ENCODE measurements at places on chromosomes 7 and 10. TPM values are rescaled to one million over a fixed set of nuclear protein-coding genes. Genes with fewer than 3 reads are reported as not detected.

DNA sequence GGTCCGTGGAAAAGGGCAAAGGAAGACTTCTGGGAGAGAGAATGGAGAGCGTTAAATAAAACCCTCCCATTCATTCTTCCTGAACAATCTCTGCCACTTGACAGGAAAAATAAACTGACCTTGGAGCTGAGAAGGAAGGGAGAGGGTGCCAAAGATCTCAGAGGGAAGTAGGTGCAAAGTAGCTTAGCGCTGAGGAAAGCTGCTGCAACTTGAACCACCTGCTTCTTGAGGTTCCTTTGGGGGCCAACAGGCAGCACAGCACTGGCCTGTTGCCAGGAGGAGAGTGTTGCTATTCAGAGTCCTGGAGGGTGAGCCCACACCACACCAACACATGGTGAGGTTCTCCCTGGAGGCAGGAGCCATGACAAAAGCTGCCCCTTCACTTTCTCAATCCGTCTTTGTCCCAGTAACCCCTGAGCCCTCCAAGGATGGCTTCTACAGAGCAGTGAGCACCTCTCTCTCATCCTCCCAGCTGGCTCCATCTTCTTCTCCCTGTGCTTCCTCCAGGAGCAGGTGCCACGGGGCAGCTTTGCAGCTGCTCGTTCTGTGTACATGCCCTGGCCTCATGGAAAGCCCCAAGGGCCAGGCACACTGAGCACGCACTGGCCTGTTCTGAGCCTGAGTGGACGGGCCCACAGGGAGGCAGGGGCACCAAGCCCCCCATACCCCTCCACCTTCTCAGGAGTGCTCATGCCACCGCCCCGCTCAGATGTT lies 101.3 kb downstream of the STRA8 start:
- H3K27me3 ChIP-seq = no peaks in the 10 kb centered on the region
- DNase-seq = no peak
- H3K4me1 ChIP-seq = no peaks in the 10 kb centered on the region

- H3K27me3 ChIP-seq = no peaks in the 10 kb centered on the region
- no peak overlapping the region for H3K4me3 ChIP-seq
- no peaks in the 10 kb centered on the region for H3K4me1 ChIP-seq
These were observed 40.8 kb downstream of the EPDR1 start for GRCh38 chr7:37961251-37961650.

GRCh38 chr10:75542906-75543305 lies 111.5 kb downstream of the LRMDA start:
- DNase-seq = no peak
- H3K27me3 ChIP-seq = peaks cover 10% of the 10 kb centered on the region
- H3K27ac ChIP-seq = no peak overlapping the region
- H3K36me3 ChIP-seq = no peaks in the 10 kb centered on the region

- no peaks in the 10 kb centered on the region for H3K36me3 ChIP-seq
- no peaks in the 10 kb centered on the region for H3K4me1 ChIP-seq
- H3K27me3 ChIP-seq = no peaks in the 10 kb centered on the region
- no peak for DNase-seq
These were observed 751.8 kb upstream of the IGFBP3 start for GRCh38 chr7:46672861-46673260.

GRCh38 chr10:113693348-113693747 lies 13.6 kb downstream of the CASP7 start:
- H3K27me3 ChIP-seq = no peaks in the 10 kb centered on the region
- DNase-seq = no peak
- H3K36me3 ChIP-seq = peaks cover 50% of the 10 kb centered on the region
- H3K4me1 ChIP-seq = peaks cover 21% of the 10 kb centered on the region

DNA sequence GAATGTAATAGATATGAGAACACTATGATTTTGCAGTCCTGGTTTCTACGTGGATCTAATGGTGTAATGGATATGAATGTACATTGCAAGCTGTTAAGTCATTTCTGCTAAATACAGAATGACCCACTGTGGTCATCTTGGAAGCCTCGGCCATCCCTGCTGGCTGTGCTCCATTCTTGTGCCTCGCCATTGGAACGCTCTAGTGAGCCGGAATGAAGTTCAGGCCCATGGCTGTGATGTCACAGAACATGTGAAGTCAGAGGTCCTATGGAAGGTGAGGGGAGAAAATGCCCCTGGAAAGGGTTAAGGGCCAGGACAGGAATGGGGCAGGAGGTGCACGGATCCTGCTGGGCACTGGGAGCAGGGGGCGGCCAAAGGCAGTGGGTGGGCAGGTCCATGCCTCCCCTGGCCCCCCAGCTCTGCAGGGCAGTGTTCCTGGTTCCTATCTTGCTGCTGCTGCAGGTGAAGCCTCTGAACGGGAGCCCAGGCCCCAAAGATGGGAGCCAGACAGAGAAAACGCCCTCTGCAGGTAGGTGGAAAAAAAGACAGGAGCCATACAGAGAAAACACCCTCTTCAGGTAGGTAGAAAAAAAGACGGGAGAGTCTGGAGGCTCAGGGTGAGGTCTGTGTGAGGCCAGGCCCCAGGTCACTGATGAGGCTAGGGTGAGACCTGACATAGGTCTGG lies at the start of gene LLCFC1:
Gene LLCFC1 (plus strand): TSS at position 259 of the 685 bp plus-strand sequence. CDS start 138 bp downstream, at position 397.
- H3K27me3 ChIP-seq = peaks cover 3% of the 10 kb centered on the region
- H3K36me3 ChIP-seq = no peaks in the 10 kb centered on the region
- H3K27ac ChIP-seq = no peak within 1 kb of the TSS
- DNase-seq = peak; percentile 17
- no peaks in the 10 kb centered on the region for H3K4me1 ChIP-seq

DNA sequence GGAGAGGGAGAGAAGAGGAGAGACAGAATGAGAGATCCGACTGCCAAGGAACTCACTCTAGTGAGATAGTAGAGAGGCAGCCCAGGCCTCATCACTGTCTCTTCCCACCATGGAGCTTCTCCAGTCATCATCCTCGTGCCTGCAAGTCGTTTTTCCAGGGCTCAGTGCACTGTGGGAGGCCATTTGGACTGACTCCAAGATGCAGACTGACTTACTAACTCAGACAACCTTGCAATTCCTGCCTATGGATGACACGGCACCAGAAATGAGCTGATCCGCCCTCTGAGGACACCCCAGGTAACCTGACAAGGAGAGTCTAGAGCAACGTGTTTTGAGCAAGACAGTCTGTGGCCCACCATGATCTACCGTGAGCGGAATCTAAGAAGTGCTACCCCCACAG lies 154.9 kb downstream of the GLI3 start:
- H3K4me1 ChIP-seq = no peaks in the 10 kb centered on the region
- no peaks in the 10 kb centered on the region for H3K36me3 ChIP-seq
- H3K4me3 ChIP-seq = no peak overlapping the region
- H3K27ac ChIP-seq = no peak overlapping the region

- no peak overlapping the region for H3K27ac ChIP-seq
- H3K4me3 ChIP-seq = no peak overlapping the region
- peak; percentile 41 for DNase-seq
- peaks cover 14% of the 10 kb centered on the region for H3K4me1 ChIP-seq
These were observed 19.5 kb downstream of the EN2 start for GRCh38 chr7:155477476-155477875.

- no peak overlapping the region for H3K4me3 ChIP-seq
- H3K4me1 ChIP-seq = no peaks in the 10 kb centered on the region
- no peak for DNase-seq
These were observed 375.8 kb downstream of the MDFIC start for GRCh38 chr7:115297656-115298055.

- no peak overlapping the region for H3K27ac ChIP-seq
- H3K36me3 ChIP-seq = no peaks in the 10 kb centered on the region
- H3K4me3 ChIP-seq = no peak overlapping the region
- peaks cover 3% of the 10 kb centered on the region for H3K27me3 ChIP-seq
- no peaks in the 10 kb centered on the region for H3K4me1 ChIP-seq
These were observed 34.2 kb upstream of the TCF7L2 start for GRCh38 chr10:112915590-112916572.

DNA sequence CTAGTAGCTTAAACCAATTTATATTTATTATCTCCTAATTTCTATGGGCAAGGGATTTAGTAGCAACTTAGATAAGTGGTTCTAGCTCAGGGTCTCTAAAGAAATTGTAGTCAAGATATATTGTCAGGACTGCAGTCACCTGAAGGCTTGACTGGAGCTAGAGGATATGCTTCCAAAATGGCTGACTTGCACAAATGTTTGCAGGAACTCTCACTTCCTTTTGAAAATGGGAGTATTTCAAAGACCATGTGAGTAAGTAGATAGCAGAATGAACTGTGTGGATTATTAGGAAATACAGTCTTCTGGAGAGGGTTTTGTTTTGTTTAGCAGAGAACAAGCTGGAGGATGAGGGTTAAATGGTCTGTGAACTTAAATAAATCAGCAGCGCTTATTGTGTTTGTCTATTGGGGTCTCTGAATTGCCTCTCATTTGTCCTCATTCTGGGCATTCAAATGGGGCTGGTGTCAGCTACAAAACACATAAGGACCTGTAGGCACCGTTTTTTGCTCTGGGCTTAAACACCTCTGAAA lies 524.6 kb downstream of the LRMDA start:
- no peak overlapping the region for H3K4me3 ChIP-seq
- H3K27ac ChIP-seq = no peak overlapping the region
- no peaks in the 10 kb centered on the region for H3K27me3 ChIP-seq
- no peaks in the 10 kb centered on the region for H3K36me3 ChIP-seq
- DNase-seq = no peak

DNA sequence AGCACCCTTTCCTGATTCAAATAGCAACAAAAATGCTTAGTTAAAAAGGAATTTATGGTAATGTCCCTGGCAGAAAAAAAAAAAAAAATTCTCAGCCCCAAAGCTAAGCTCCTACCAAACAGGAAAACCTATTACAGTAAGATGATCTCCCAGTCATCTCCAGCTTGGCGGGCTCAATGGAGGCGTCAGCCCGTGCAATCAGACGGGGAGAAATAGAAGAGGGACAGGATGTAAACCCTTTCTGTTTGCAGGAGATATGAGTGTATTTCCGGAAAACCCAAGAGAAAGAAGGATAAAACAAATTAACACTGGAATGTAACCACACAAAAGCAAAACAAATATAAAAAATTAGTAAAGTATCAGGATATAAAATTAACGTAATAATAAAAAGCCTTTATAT lies 242.8 kb downstream of the TCERG1L start:
- no peak overlapping the region for H3K27ac ChIP-seq
- no peaks in the 10 kb centered on the region for H3K4me1 ChIP-seq
- no peak overlapping the region for H3K4me3 ChIP-seq
- no peak for DNase-seq
- no peaks in the 10 kb centered on the region for H3K36me3 ChIP-seq

VPS50 gene
- total RNA-seq = 15.2 TPM

COPG2 gene
- 31.5 TPM for total RNA-seq

BLNK gene
- total RNA-seq = not detected

RHEB gene
- 64.6 TPM for total RNA-seq

NEBL gene
- not detected for total RNA-seq

WDR86 gene
- 0.17 TPM for total RNA-seq
